HT1080 (cell line): ENCODE measurements at places on chromosomes 13 and 19. TPM values are rescaled to one million over a fixed set of nuclear protein-coding genes. Genes with fewer than 3 reads are reported as not detected.

DNA sequence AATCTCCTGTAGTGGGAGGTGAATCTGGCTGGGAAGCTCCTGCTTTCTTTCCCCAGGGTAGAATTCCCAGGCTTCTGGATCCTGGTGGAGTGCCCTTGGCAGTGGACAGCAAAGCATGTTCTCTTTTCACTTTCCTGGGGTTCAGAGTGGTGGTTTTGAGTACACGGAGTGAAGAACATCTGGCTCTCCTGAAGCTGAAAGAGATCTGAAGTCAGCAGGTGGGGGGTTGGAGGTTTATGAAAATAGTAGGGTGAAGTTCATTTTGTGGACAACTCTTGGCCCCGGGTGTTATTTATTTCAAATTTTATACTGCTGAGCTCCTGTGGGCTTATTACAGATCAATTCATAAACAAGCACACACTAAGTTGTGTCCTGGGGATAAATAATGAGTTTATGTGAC, 497.3 kb downstream of the KLF5 start:
- no peak for DNase-seq

DNA sequence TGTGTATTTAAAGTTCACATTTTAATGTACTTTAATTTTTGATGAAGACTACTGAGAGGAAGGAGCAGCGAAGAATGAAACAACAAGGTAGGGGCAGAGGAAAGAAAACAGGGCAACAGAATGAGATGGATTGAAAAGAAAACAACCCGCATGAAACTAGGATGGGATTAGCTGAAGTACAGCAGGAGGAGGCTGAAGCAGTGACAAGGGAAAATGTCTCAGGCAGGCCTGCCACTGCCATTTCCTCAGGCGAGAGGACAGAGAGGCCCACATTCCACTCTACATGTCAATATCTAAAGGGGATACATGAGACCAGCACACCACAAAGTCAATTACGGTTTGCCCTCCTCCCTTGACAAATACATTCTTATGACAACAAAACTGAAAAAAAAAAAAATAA, 1703.2 kb downstream of the EFNB2 start:
- DNase-seq, result no peak

- DNase-seq, result peak; percentile 72
These were observed 23.2 kb upstream of the CRTC1 start for GRCh38 chr19:18660051-18660910.

DNA sequence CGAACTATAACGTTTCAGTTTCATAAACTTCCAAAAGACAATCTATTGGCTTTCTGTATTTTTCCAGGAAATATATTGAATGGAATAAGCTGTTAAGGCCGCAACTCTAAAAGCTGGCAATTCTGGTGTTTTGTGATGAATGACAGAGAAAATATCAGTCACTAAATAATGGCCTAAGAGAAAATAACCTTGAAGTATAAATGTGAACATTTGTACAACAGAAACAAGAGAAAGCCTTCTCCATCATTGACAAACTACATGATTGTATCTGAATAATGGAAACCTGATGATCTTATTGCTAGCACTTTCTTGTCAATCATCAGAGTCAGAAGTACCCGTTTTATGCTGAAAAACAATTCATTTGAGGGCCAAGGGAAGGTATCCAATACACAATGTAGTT, 134.3 kb downstream of the TRPC4 start:
- DNase-seq, result no peak

Gene OR7A5
- total RNA-seq, result not detected in 2 replicates

- DNase-seq, result no peak
These were observed 79.8 kb upstream of the TNFSF11 start for GRCh38 chr13:42494157-42494556.

DNA sequence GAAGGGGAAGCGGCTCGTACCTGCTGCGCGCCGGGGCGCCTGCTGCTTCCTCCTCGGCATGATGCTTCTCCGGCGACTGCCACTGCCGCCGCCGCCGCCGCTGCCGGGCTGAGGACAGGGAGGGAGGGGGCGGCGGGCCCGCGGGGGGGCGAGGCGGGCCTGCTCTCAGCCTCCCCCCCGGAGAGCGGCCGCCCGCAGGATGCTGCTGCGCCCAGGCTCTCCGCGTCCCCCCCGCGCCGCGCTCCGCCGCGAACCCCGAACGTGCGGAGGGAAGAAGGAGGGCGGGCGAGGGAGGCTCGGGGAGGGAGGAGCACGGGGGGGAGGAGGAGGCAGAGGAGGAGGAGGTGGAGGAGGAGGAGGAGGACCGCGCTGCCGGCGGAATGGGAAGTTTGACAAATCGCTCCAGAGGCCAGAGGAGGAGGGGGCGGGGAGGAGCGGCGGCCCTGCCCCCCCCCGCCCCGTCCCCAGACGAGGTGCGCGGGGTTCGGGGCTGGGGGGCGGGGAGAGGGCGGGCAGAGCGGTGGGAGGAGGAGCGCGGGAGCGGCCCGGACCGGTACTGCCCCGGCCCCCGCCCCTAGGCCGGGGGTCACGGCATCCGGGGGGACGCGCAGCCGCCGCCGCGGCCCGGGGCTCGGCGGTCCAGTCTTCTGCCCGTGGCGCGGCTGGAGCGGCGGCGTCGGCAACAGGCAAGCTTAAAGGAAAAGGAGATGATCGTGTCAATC, at the start of gene TSHZ3:
Gene TSHZ3 (minus strand): TSS at position 277 of the 722 bp plus-strand sequence. CDS start 217 bp downstream, at position 60.
- DNase-seq, result peak; percentile 65

DNA sequence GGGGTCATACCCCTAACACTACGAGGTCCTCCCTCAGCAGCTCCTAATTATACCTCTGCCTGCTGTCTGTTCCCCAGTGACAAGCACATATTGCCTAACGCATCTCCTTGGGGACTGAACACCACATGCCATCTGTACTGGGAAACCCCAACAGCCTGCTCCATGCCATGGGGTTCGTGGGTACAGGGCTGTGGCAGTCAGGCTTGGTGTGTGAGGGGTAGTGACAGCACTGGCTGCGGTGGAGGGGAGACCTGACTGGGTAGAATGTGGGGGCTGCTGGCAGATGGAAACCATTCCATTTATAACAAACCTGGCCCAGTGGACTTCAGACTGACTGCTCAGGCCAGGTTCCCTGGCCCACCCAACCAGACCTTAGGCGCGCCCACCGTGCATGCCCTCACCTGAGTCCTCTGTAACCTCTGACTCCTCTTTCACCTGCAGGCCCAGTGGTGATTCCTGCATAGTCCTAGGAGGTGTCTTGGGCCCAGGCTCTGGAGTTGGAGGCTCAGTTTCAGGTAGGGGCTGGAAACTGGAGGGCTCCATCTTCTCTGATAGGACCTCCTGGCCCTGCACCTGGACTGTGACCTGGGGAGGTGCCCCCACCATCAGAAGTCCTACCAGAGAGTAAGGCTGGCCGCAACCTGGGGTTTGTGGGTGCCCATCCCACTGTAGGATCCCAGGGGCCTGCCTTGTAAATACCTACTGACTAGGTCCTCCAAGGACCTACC, 3.0 kb downstream of the MZF1 start:
- no peak for DNase-seq

GRCh38 chr13:45219123-45219891, 18.5 kb upstream of the KCTD4 start:
- no peak for DNase-seq

DNA sequence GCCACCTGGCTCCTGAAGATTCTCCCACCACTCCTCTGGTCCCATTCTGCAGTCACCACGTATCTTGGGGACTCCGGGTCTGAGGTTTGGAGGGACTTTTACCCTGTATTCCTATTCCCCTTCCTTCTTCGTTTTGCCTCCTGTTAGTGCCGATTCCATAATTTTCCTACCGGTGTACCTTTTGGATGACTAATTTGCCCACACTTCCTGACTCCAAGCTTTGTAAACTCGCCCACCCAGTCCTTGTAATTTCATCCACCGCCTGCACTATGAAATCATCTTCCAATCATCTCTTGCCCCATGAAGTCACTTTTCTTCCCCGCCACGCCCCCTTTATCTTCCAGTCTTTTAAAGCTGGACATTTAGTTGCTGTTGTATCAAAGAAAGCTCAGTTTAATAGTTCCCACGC, 572 bp downstream of the UCHL3 start:
- DNase-seq, result peak; percentile 87

Gene OR7C2
- total RNA-seq, result not detected in 2 replicates

DNA sequence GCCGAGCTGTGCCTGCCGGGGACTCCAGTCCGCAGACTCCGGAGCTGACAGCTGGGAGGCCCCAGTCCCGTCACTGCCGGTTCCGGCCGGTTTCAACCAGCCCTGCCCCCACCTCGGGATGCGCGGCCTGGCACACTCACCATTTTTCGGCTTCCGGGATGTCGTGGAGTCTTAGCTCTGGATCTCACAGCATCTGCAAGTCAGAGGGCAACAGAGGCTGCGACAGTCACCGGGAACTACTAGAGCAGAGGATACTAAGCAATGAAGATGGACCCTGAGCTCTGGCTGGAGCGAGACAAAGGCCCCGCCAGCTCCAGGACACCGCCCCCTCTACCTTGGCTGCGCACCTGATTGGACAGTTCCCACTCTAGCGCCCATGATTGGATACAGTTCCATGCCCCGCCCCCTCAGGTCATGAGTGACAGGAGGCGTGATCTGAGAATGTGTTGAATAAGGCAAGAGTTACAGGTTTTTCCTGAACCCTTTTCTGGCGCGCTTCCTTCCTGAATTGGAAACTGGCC, at the start of gene ZNF682:
Gene ZNF682 (minus strand): TSS at position 303 of the 521 bp plus-strand sequence. CDS start 160 bp downstream, at position 143.
- no peak for DNase-seq

DNA sequence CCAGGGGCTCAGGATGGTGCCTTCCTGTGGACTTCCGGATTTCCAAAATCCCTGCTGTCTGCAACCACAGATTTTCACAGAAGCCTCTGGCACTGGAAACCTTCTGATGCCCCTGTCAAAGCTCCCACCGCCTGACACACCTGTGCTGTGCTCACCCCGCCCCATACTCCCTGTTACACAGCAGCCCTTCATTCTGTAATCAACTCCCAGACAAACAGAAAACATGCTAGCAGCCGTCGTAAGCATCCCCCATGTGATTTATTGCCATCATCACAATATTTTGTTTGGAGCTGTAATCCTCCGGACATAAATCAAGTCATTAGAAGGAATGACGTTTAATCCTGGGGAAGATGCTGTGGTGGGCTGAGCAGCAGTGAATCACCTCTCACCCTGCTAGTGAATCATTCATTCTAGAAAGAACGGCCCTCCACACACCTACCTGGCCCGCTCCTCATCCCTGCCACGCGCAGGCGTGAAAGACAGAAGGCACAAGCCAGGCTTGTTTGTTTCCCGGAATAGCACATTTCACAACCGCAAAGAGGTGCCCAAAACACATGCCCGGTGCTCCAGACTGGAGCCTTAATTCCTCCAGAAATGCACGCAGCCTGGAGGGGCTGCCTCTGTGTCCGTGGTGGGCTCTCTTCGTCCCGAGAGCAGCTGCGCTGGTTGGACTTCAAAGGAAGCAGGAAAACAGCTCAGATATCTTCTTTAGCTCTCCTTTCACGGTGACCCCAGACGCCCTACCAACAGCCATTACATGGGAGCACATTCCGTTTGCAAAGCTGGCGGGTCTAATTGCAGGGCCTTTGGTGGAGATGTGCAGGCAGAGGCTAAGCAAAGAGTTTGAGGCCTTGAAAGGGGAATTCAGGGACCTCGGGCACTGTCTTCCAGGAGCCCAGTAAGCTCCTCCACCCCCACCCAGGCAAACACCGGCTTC, 41.3 kb upstream of the KCTD15 start:
- no peak for DNase-seq

GRCh38 chr13:66033924-66034323, 1196.2 kb downstream of the PCDH9 start:
- no peak for DNase-seq

DNA sequence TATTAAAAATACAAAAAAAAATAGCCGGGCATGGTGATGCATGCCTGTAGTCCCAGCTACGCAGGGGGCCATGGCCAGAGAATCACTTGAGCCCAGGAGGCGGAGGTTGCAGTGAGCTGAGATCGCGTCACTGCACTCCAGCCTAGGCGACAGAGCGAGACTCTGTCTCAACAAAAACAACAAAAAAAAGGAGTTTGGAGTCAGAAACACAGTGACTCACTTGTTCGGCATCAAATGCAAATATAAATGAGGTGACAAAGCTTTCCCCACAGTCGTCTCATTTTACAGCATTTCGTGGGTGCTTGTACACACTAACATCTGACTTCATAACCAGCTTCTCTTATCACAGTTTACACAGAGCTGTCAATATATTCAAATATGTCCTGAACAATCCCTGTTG, 11.0 kb downstream of the ZNF665 start:
- no peak for DNase-seq

DNA sequence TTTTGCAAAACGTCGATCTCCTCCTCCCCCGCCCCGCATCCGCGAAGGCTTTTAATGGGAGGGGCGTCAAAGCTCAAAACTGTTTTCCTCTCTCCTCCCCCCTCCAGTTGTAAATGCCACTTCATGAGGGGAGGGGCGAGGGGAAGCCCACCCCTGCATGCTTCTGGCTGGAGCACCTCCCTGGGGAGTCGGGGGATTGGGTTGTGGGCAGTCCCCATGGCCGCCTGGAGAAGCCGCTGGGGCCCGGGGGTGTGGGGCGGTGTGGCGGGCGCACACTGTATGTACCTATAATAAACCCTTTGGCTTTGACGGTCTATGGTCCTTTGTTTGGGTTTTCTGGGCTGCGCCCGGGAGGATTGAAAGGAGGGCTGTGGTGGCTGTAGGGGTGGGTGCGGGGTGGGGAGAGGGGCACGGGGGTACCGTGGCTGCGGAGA, 505 bp upstream of the SHKBP1 start:
- no peak for DNase-seq

- no peak for DNase-seq
These were observed 3.7 kb upstream of the SOX21 start for GRCh38 chr13:94716016-94716415.

DNA sequence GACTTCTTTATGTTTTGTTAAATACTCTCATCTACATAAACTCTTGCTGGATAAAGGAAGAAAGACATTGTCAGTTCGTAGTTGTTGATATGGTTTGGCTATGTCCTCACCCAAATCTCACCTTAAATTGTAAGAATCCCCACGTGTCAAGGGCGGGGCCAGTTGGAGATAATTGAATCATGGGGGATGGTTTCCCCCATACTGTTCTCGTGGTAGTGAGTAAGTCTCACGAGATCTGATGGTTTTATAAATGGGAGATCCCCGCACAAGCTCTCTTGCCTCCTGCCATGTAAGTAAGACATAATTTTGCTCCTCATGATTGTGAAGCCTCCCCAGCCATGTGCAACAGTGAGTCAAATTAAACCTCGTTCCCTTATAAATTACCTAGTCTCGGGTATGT, 3.6 kb downstream of the ADGRE1 start:
- DNase-seq, result no peak

Gene PPM1N
- 0.34 and 2.9 TPM in 2 replicates for total RNA-seq
